ENCODE measurements at places on chromosomes 2 and 18. TPM values are rescaled to one million over a fixed set of nuclear protein-coding genes. Genes with fewer than 3 reads are reported as not detected.

The LMAN2L gene
- 9.9 TPM for total RNA-seq

GRCh38 chr2:205407984-205408383 is 274.3 kb upstream of the NRP2 start:
- no peak for DNase-seq

GRCh38 chr2:158134055-158134454 is 32.4 kb downstream of the UPP2 start:
- DNase-seq, result no peak

DNA sequence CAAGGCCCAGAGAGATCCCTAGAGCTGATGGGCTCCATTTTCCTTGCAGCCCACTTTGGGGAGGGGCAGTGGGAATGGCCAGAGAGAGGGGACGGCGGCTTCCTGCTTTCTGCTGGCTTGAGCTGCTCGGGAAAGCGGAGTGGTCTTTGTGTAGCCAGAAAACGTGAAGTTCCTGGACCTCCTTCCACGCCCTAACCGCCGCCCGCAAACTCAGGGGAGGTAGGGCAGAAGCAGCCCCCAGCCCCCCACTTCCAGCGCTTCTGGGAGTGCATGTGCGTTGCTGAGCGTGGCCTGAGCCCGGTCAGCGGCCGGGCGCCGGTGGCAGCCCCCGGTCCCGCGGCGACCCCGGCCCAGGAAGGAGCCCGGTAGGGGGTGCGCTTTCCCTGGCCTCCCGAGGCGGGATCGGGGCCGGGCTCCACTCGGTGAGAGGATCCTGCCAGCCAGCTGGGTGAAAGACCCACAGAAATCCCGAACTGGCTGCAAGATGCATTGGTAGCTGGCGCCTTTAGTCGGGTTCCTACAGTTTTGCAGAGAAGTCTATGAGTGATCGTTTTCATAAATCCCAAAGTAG is 25.3 kb upstream of the BOD1L2 start:
- DNase-seq, result no peak

GRCh38 chr2:239444626-239445577 is 44.1 kb upstream of the HDAC4 start:
- no peak for DNase-seq

Measured in Peyer's patch (tissue), 4 donors.